NAMALWA (cell line): ENCODE measurements at places on chromosomes 13 and 19.

GRCh38 chr19:31332096-31332495 is 17.1 kb downstream of the TSHZ3 start:
- DNase-seq = no peak

- DNase-seq = no peak
These were observed 25.6 kb downstream of the DEDD2 start for GRCh38 chr19:42191855-42192254.

DNA sequence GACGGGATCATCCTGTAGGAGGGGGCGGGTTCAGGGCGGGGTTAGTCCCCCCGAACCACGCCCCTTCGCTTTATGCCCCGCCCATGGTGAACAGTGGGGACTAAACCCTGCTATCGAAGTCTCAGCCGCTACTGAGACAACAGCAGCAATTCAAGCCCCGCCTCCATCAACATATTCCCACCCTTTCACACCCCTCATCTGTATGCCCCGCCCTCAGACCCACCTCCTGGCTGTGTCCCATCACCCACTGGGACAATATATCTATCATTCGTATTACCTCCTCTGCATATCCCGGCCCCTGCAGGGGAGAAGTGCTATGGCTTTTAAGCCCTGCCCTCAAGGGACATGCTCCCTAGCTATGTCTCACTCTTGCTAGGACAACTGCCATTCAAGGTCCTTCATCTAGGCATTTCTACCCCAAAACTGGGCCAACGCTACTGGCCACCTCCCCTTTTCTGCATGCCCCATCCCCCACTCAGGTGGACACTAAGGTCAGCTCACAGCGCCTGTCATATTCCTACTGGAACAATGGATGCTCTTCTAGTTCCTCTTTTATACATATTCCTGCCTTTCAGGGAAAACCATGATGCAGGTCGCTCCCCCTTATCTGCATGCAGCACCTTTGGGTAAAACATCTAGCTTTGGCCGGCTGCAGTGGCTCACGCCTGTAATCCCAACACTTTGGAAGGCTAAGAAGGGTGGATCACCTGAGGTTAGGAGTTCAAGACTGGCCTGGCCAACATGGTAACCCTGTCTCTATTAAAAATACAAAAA is 11.9 kb downstream of the LRFN1 start:
- no peak for DNase-seq

DNA sequence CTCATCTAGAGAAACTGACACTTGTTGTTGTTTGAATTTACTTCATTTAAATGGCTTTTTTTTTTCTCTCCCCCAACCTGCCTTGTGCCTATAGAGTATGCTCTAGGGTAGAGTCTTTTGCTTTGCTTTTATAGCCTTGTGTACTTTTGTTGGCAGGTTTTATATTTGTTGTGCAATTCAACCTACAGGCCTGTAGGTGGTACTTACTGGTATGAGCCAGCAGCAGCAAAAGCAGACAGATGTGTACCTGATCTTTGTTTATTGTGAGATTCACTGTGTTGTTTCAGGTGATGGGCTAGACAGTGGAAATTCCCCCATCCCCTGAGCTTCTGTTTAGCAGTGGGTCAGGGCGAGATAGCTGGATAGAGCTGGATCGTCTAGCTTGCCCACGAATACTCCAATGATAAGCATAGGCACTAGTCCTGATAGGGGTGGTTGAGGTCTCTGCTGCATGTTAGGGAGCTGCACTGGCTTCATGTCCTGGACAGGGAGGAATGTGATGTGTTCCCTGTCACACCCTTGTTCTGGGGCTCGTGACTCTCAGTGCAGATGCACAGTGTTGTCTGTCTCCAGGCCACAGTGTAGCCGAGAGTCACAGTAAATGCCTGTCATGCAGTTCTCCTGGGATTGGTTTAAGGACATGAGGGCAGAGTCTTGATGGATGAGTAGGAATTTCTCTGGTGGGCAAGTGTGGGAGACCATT is 21.3 kb downstream of the DNAJC3 start:
- peak; percentile 46 for DNase-seq

- no peak for DNase-seq
These were observed at the start of gene SMAD9 for GRCh38 chr13:36919833-36920615. Gene SMAD9, minus strand, starts transcription at chr13:36920238. Its CDS starts 40,549 bp downstream, at chr13:36879689.

GRCh38 chr13:48784916-48785548 is 131.3 kb downstream of the CYSLTR2 start:
- DNase-seq = no peak
